Caki2 (cell line): ENCODE measurements at places on chromosomes 6 and 20. TPM values are rescaled to one million over a fixed set of nuclear protein-coding genes. Genes with fewer than 3 reads are reported as not detected.
A peak's percentile ranks its signal among the peaks of the same experiment; 100 is the strongest.

Gene CLPSL1
- total RNA-seq: 2.4 TPM in 1 of 2 replicates, not detected in the other

Gene KIAA1755
- 0.20 TPM in 1 of 2 replicates, not detected in the other for total RNA-seq

Gene CALHM5
- 3.0 and 3.2 TPM in 2 replicates for total RNA-seq

DNA sequence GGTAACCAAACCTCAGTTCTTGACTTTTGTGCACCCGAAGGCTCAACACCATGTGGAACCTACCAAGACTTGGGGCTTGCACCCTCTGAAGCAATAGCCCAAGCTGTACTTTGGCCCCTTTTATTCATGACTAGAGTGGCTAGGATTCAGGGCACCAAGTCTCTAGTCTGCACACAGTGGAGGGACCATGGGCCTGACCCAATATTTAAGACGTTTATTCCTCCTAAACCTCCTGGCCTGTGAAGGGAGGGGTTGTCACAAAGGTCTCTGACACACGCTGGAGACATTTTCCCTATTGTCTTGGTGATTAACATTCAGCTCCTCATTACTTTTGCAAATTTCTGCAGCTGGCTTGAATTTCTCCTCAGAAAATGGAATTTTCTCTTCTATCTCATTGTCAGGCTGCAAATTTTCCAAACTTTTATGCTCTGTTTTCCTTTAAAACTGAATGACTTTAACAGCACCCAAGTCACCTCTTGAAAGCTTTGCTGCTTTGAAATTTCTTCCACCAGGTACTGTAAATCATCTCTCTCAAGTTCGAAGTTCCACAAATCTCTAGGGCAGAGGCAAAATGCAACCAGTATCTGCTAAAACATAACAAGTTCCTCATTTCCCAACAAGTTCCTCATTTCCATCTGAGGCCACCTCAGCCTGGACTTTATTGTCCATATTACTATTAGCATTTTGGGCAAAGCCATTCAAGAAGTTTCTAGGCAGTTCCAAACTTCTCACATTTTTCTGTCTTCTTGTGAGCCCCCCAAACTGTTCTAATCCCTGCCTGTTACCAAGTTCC, 481.4 kb upstream of the BTBD3 start:
- DNase-seq: no peak

DNA sequence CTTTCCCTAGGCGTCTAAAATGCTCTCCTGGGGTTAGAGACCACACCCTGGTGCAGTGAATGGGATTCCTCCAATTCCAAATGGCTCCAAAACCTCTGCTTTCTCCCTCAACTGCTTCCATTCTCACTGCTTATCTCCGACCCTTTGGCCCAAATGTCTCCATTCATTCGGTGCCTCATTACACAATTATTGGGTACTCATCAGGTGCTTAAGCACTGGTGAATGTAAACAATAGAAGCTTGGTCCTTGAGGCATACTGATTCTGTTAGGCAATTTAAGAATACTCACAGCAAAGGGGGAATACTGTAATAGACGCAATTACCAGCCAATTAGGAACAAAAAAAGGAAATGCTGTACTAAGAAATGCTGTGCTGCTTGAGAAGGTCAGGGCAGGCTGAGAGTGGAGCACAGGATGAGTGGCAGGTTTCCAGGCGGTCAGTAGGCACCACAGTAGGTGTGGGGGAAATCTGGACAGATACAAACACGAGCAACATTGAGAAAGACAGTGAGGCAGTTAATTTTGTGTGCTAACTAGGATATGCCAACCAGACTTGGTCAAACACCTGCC, 23.0 kb downstream of the GMDS start:
- no peak for DNase-seq

- peak; percentile 42 for DNase-seq
These were observed 82.1 kb downstream of the UNC5CL start for GRCh38 chr6:40956936-40957335.

DNA sequence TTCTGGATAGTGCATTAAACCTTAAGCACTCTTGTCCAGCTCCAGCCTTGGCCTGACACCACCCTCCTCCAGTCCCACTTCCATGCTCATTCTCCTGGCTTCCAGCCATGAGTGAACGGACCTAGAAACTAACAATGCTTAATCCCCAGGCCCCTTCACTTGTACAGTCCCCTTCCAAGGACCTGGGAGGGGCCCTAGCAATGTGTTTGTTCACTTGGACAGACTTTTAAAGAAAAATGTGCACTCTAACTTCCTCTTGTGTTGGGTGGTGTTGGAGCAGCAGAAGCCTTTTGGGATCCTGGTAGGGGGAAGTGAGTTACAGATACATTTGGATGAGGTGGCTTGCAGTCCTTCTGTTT, 48.9 kb upstream of the CCN6 start:
- DNase-seq: no peak
